ENCODE measurements at places on chromosomes 7 and 10. TPM values are rescaled to one million over a fixed set of nuclear protein-coding genes. Genes with fewer than 3 reads are reported as not detected.

DNA sequence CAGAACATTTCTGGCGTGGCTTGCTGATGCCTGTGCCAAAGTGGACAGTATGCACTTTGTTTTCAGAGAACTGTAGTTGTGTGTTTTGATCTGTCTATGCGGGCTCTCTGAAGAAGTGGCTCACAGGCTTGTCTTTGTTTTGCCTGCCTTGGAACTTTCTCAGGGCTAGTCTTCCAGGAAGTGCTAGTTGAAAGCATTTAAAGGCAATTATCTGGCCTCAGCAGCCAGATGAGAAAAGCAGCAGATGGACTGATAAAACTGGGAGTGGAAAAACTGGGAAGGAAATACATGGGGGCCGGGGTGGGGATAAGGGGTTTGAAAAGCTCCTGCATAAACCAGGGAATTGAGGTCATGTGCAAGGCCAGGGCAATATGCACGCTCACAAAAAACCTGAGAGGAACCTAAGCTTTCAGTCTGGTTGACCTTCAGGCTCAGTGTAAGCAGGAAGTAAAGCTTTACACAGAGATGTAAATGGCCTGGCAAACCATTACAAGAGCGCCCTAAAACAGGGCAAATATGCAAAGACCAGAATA lies 94.5 kb downstream of the ZNF33B start:
- no peak for DNase-seq

HTR7 gene
- 1.7 TPM for total RNA-seq

DNA sequence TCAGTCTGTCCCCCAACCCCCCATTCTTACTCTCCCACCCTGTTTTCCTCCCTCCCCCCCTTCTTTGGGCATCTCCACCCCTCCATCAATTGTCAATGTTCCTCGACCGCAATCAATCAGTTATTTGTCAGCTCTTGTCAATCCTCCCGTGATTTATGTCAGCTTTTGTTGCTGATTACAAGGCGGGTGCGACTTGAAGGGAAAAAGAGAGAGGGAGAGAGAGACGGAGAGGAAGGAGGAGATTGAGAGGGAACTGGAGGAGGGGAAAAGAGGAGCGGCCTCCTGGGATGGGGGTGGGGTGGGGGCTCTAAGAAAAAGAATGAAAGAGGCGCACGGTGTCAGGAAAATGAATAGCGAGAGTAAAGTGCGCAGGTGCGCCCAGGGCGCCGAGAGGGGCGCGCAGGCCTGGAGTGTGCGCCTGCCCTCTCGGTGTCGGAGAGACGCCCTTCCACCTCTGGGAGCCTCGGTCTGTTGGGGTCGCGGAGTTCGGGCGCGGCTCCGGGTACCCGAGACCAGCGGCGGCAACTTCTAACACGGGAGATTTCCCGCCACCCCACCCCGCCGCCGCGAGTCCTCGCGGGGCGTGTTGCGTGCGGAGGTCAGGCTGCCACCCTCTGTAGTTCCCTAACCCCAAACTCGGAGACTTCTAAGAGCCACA lies 1.1 kb upstream of the ZNF503 start:
- DNase-seq, result no peak

DNA sequence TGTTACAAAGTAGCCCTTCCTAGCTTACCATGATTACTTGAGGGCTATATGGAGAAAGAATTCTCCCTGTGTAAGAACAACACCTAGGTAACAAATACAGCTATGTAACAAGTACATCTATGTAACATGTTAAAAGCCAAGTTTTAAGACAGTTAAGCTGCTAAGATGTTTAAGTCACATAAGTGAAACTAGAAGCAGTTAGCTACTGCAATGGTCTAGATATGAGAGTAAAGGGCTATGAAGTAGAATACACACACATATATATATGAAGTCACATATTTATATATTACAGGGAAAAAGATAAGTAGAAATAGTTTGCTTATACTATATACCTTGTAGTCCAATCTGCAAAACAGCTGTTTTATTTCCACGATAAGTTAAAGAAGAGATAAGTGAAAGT lies 14.4 kb downstream of the POT1 start:
- DNase-seq, result no peak

GRCh38 chr7:91945476-91945875 lies 4.8 kb downstream of the AKAP9 start:
- no peak for DNase-seq

NSUN5 gene
- 19.4 TPM for total RNA-seq

HYAL4 gene
- total RNA-seq, result not detected

LFNG gene
- total RNA-seq, result 13.1 TPM

- DNase-seq, result no peak
Measured at GRCh38 chr10:111481261-111481826, 404.5 kb downstream of the ADRA2A start.

CCL24 gene
- total RNA-seq, result not detected

GRCh38 chr10:109430799-109431198 lies 492.5 kb downstream of the XPNPEP1 start:
- no peak for DNase-seq

GRCh38 chr10:12418725-12419261 lies 69.4 kb downstream of the CAMK1D start:
- DNase-seq, result no peak

VPS50 gene
- total RNA-seq, result 68.9 TPM

PDZD7 gene
- total RNA-seq, result 25.8 TPM

PTPN20 gene
- 23.8 TPM for total RNA-seq

GRCh38 chr10:57992321-57993077 lies 275.2 kb downstream of the IPMK start:
- DNase-seq, result no peak

DNA sequence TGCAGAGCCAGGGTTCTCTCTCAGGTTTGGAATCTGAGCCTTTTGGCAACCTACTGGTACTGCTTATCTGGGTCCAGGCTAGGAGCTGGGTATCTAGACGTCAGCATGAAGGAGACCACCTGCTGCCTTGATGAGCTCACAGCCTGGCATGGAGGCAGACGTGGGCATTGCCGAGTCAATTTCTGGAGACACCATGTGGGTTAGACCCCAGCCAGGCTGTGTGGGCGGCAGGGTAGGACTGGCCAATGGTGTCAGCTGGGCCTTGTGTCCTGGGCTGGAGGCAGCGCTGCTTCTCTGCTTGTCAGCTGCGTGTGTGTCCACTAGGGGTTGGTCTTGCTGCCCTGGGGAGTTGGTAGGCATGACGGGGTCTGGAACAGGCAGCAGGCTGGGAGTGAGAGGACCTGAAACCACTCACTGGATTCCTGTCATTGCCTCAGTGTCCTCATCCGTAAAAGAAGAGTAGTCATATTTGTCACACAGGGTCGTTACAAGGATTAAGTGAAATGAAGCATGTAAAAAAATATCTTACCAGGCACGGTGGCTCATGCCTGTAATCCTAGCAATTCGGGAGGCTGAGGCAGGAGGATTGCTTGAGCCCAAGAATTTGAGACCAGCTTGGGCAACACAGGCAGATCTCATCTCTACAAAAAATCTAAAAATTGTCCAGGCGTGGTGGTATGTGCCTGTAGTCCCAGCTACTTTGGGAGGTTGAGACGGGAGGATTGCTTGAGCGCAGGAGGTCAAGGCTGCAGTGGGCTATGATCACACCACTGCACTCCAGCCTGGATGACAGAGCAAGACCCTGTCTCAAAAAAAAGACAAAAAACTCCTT lies 31.7 kb upstream of the ANKRD2 start:
- DNase-seq, result peak; percentile 41

DNA sequence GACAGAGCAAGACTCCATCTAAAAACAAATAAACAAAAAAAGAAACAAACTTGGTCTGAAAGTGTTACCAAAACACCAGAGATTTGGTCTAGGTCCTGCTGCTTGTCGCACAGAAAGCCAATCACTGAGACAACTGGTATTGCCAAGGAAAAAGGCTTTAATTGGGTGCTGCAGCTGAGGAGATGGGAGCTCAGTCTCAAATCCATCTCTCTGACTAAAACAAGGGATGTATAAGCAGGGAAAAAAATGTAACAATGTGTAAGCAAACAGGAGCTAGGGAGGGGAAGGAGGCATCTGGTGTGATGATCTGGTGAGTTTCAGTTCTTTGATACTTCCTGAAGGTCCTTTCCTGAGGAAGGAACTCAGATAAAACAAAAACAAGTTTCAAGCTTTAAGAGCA lies 8.4 kb upstream of the PDIA4 start:
- no peak for DNase-seq

PHKG1 gene
- total RNA-seq, result 12.8 TPM

GRCh38 chr10:4344492-4344994 lies 481.5 kb upstream of the AKR1E2 start:
- no peak for DNase-seq

GRCh38 chr7:110373859-110374258 lies 717.1 kb upstream of the LRRN3 start:
- DNase-seq, result no peak

ST8SIA6 gene
- 2.0 TPM for total RNA-seq

- DNase-seq, result no peak
Measured at GRCh38 chr7:88147341-88147740, 72.5 kb downstream of the SRI start.

DNA sequence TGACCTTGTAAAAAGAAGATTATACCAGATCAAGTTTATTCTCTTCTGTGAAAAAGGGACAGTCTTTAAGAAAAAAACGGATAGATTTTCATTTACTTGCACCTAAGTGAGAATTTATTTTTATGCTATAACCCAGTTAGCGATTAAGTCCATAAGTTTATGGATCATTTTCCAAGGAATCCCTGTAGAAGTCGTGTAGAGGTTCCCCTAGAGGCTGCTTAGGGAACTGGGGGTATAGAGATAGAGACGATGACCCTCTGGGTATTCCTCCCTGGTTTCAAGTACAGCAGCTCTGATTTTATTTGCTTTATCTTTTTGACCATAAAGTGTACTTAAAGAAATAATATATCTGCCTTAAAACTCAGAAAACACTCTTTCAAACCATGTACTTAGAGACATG lies 648.4 kb upstream of the LRRTM3 start:
- no peak for DNase-seq

DNA sequence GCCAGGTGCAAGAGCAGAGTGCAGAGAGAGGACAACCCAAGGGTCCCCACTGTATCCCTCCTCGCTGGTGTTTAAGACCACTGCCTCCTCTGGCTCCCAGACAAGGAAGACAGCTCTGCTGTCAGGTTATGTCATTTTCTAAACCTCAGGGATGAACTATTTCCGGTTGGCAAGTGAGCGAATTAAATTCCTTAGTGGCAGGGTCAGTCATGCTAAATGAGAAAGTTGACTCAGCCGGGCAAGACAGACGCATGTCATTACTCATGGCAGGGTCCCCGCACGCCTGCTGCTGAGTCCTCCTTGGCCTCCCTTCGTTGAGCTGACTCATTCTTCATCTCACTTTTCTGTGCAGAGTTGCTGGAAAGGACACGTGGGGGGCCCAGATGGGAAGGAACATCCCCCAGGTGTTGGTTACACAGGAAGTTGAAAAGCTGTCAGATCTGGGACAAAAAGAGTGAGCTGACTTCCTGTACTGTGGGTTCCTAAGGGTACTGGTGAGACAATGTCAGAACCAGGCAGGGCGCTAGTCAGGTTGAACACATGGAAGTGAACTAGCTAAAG lies 47.1 kb upstream of the UCN3 start:
- no peak for DNase-seq

- DNase-seq, result no peak
Measured at GRCh38 chr10:72712136-72712535, 20.2 kb downstream of the MCU start.

- no peak for DNase-seq
Measured at GRCh38 chr7:25180592-25180923, 47.7 kb downstream of the NPVF start.

DNA sequence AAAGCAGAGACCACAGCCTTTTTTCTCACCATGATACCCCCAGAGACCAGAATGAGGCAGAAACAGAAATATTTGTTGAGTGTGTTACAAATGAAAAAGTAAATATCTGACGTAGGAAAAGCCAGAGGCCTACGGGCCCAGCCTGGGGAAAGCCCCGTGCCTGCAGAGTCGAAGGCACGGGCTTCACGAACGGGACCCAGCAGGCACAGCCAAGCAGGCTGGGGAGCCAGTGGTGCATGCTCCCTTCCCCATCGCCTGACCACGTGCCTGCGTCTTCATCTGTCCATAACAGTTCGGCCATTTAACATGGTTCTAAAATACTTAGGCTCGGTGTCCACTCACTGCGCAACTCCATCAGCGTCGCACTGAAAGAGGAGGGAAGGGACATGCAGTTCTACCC lies 50.8 kb downstream of the SLIT1 start:
- no peak for DNase-seq

Data from dorsolateral prefrontal cortex (tissue), 122 donors.